ENCODE measurements at places on chromosomes 16 and 17.

GRCh38 chr16:1915732-1916639 lies 2.2 kb downstream of the HS3ST6 start:
- DNase-seq, result no peak

- no peak for DNase-seq
Measured at GRCh38 chr17:58520843-58521430, 6.5 kb upstream of the MTMR4 start.

DNA sequence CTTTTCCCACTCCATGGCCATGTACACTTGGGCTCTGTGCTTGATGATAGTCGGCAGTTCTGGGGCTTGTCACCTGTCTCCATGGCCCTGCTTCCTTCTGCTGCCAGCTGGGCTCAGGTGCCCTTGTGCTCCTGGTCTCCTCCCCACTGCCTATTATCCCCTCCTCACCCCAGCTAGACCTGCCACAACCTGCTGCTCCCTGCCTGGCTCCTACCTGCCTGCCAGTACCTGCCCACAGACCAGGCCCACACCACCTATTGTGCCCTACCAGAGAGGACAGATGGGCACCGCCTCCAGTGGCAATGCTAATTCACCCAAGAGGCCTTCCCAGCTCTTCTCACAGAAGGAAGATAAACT lies 538 bp upstream of the RAPGEFL1 start:
- DNase-seq, result no peak

DNA sequence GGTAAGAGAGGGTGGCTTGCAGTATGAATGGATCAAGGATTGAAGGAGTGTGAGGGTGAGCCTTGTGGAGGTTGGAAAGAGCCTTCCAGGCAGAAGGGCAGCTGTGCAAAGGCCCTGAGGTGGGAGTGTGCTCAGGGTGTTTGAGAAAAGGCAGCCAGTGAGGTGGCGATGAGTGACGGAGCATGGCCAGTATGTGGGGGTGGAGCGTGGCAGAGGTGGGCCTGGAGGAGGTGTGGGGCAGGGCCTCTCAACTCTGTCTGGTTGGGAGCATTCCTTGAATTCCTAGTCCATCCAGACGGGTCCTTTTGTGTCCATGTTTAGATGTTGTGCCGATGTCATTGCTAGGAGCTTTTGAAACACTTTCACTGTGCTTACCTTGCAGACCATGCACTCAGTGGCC lies 51.3 kb downstream of the EPN2 start:
- DNase-seq, result no peak

DNA sequence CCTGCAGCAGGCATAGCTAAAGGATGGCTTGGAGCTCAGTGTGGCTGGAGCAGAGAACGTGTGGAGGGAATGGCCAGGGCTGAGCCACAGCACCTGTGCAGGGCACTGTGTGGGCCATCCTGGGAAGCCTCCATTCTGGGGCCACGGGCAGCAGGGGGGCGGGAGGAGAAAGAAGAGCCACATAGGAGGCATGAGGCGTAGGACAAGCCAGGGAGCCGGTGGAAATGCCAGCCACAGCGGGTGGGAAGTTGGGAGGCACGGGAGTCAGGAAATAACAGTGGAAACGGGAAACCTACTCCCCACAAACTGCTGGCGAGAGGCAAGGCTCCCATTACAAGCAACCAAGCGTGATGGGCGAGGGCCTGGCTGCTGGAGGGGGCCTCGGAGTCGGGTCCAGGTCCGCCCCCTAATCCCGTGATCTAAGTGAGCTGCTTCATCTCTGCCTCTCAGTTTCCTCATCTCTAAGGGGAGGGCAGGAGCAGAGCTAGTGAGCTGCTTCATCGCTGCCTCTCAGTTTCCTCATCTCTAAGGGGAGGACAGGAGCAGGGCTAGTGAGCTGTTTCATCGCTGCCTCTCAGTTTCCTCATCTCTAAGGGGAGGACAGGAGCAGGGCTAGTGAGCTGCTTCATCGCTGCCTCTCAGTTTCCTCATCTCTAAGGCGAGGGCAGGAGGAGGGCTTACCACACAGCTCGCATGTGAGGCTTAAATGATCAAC lies 104.9 kb downstream of the ADCY9 start:
- DNase-seq, result no peak

DNA sequence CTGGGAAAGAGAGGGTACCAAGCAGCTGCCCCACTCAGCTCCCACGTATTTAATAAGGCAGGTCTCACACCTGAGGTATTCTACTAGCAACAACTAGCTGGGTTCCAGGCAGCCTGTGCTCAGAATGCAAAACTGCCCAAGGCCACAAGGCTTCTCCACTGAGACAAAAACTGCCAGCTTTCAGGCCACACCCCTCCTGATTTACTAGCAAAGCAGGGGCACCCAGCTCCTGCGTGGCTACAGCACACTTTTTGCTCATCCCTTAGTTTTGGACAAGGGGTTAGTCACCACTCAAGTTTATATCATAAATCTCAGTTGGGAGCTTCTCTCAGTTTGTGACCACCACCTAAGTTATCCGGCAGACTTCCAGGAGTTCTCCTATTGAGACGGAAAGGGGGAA lies 494.6 kb downstream of the CDH11 start:
- no peak for DNase-seq

DNA sequence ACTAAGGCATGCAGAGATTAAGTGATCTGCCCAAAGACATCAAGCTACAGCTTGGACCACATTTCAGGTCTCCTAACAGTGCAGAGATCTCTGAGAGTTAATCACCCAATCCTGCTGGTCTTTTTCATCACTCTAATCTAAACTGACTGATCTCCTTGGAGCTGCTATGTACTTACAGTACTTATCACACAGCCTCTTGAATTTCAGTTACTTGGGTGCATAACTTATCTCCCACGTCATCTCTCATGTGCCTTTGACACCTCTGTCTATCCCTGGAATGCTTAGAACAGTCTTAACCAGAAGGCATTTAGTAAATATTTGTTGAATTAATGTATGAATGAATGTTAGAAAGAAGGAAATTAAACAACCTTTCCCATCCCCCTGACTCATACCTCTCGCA lies 139.0 kb downstream of the SNX11 start:
- DNase-seq, result no peak

GRCh38 chr17:60392845-60393702 lies 1.1 kb upstream of the USP32 start:
- peak; percentile 17 for DNase-seq

- no peak for DNase-seq
Measured at GRCh38 chr16:56252835-56253234, 61.5 kb downstream of the GNAO1 start.

Measured in ovary (tissue), 10 donors.